Breast epithelium (tissue), 4 donors: ENCODE measurements at places on chromosomes 2 and 18. TPM values are rescaled to one million over a fixed set of nuclear protein-coding genes. Genes with fewer than 3 reads are reported as not detected.
A peak's percentile ranks its signal among the peaks of the same experiment; 100 is the strongest.

NTSR2 gene
- total RNA-seq: 0.32 TPM

DOK6 gene
- total RNA-seq: 1.3 TPM

SFXN5 gene
- total RNA-seq: 19.6 TPM

SLC39A10 gene
- 25.8 TPM for total RNA-seq

TUBA4B gene
- total RNA-seq: not detected

BMP10 gene
- total RNA-seq: not detected

NT5C1B gene
- total RNA-seq: not detected

- H3K36me3 ChIP-seq: no peaks in the 10 kb centered on the region
- peak overlapping the region; percentile 32 for H3K4me3 ChIP-seq
- H3K27me3 ChIP-seq: no peaks in the 10 kb centered on the region
Measured at GRCh38 chr2:148814860-148815419, 60.1 kb upstream of the KIF5C start.

- H3K4me1 ChIP-seq: no peaks in the 10 kb centered on the region
- H3K27me3 ChIP-seq: no peaks in the 10 kb centered on the region
- DNase-seq: no peak
Measured at GRCh38 chr18:57787068-57787685, 15.9 kb downstream of the ATP8B1 start.

DNA sequence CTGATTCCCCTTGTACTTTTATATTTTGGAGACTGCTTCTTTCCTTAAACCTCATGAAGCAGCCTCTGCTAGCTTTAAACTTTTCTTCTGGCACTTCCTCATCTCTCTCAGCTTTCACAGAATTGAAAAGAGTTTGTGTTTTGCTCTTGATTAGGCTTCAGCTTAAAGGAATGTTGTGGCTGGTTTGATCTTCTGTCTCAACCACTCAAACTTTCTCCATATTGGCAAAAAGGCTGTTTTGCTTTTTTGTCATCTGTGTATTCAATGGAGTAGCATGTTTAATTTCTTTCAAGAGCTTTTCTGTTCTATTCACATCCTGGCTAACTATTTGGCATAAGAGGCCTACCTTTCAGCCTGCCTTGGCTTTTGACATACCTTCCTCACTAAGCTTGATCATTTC, 36.3 kb upstream of the MSTN start:
- H3K27ac ChIP-seq: peak overlapping the region; percentile 48
- H3K4me1 ChIP-seq: no peaks in the 10 kb centered on the region
- no peak for DNase-seq
- no peaks in the 10 kb centered on the region for H3K36me3 ChIP-seq
- H3K4me3 ChIP-seq: no peak overlapping the region
- no peaks in the 10 kb centered on the region for H3K27me3 ChIP-seq

- H3K4me1 ChIP-seq: no peaks in the 10 kb centered on the region
- DNase-seq: no peak
- no peak overlapping the region for H3K4me3 ChIP-seq
- H3K36me3 ChIP-seq: no peaks in the 10 kb centered on the region
Measured at GRCh38 chr2:180202467-180202951, 195.4 kb upstream of the CWC22 start.

DNA sequence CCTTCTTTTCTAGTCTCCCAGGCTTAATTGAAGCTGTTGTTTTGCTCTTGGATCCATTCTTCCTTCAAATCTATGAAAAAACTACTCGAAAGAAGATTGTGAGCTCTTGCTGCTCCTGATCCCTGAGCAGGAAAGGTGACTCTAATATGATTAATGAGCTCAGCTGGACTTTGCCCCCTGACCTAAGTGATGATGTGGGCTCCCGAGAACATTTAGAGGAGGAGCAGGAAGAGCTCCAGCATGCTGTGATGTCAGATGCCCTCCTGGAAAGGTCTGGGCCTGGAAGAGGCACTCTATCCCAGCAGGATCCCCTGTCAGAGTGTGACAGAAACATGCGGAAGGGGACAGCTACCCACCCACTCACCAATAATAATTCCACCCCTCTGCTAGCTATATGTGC, 117.9 kb upstream of the PELI1 start:
- peak overlapping the region; percentile 75 for H3K27ac ChIP-seq
- no peaks in the 10 kb centered on the region for H3K36me3 ChIP-seq
- no peak for DNase-seq
- H3K4me3 ChIP-seq: no peak overlapping the region

GRCh38 chr2:73105511-73105971, 7.2 kb downstream of the RAB11FIP5 start:
- no peak overlapping the region for H3K27ac ChIP-seq
- no peak overlapping the region for H3K4me3 ChIP-seq
- H3K36me3 ChIP-seq: no peaks in the 10 kb centered on the region
- no peaks in the 10 kb centered on the region for H3K27me3 ChIP-seq
- peaks cover 1% of the 10 kb centered on the region for H3K4me1 ChIP-seq

- H3K4me3 ChIP-seq: no peak overlapping the region
- H3K27ac ChIP-seq: no peak overlapping the region
Measured at GRCh38 chr2:626491-627339, 50.5 kb downstream of the TMEM18 start.

- no peaks in the 10 kb centered on the region for H3K4me1 ChIP-seq
- H3K27ac ChIP-seq: no peak overlapping the region
- no peak overlapping the region for H3K4me3 ChIP-seq
- no peaks in the 10 kb centered on the region for H3K36me3 ChIP-seq
- DNase-seq: no peak
Measured at GRCh38 chr2:88831071-88831791, 139.8 kb downstream of the RPIA start.

DNA sequence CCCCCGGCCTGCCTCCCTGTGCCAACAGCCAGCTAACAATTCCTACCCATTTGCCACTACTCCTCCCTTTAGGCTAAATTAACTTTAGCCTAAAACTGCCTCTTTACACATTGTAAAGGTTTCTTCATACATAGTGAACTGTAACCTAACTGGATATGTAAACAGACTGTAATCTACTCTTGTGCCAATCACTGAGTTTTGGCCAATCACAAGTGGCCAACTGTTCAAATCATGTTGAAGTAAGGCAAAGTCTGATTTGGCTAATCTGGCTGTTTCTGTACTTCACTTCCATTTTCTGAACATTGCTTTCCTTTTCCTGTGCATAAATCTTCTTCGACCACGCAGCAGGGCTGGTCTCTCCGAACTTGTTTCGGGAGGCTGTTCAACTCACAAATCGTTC, 103.6 kb upstream of the LYPD6 start:
- H3K36me3 ChIP-seq: no peaks in the 10 kb centered on the region
- H3K4me1 ChIP-seq: no peaks in the 10 kb centered on the region
- H3K27me3 ChIP-seq: no peaks in the 10 kb centered on the region
- no peak for DNase-seq

DNA sequence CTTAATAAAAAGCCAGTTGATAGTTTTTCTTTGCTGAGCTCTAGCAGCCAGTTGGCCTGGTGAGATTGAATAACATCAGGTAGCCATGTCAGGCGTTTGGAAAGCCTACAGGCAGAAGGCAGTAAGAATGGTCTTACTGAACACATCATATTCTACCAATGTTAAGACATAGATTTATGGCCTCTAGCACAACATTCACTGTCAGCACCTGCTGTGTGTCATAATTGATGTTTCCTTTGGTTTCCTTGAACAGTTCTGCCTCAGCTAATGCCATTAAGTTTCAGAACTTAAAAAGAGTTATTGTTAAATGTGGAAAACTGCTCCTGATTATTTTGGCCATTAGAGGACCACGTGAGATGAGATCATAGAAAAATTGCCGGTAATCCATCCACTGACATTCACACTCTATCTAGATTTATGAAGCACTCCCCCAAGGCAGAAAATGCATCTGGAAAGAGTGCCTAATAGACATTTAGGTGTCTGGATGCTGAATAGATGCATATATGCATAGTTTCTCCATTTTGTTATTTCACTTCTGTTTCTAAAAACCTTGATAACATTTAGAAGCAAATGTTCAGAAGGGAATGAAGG, 434.7 kb downstream of the PTPRM start:
- no peak for DNase-seq
- H3K27ac ChIP-seq: no peak overlapping the region
- no peaks in the 10 kb centered on the region for H3K36me3 ChIP-seq
- no peaks in the 10 kb centered on the region for H3K4me1 ChIP-seq
- no peaks in the 10 kb centered on the region for H3K27me3 ChIP-seq

- no peaks in the 10 kb centered on the region for H3K4me1 ChIP-seq
- no peaks in the 10 kb centered on the region for H3K36me3 ChIP-seq
- H3K4me3 ChIP-seq: no peak overlapping the region
- no peak for DNase-seq
- H3K27me3 ChIP-seq: no peaks in the 10 kb centered on the region
Measured at GRCh38 chr2:6919901-6920742, 2.9 kb downstream of the RNF144A start.

DNA sequence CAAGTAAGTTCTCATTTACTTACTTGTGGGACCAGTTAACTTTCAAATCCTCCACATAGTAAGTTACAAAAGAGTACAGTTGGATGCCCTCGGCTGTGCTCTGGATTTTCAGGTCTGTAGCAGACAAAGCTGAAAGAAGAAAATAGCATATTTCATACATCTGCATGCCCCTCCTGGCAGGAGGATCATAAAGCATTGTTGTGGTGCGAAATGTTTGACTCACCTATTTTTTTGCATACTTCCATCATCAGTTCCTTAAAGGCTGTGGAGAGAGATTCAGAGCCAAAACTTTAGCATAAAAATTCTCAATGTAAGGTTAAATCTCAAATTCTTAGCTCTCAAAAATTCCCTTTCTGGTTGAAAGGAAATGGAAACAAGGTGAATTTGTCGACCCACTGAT, 70.8 kb upstream of the LPIN2 start:
- no peak for DNase-seq
- no peaks in the 10 kb centered on the region for H3K27me3 ChIP-seq
- no peaks in the 10 kb centered on the region for H3K4me1 ChIP-seq
- no peak overlapping the region for H3K27ac ChIP-seq

DNA sequence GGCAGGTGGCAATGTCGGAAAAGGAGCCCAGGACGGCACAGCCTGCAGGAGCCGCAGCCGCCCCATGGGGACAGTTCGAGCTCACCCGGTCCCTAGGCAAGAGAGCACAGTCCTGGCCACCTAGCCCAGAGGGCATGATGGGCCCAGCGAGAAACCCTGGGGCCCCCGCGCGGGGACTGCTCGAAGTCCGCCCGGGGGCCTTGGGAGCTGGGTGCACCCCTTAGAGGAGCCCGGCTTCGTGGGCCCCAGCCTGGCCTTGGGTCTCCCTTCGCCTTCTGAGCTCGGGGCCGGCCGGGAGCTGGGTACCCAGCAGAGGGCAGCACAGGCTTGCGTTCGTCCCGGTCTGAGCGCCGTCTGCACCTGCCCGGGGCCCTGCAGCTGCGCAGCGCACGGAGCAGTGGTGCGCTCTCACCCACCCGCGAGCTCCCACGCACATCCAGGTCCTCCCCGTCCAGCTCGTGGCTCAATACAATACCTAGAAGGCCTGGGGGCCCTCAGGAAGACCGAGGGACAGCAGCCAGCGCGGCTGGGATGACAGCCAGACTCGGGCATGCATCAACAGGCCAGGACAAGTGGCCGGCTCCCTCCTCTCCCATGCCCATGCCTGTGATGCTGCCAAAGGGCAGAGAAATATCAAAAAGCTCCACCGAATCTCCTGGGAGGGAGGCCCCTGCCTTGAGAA, 96.2 kb upstream of the ZNF532 start:
- peak; percentile 78 for DNase-seq
- no peak overlapping the region for H3K27ac ChIP-seq
- no peaks in the 10 kb centered on the region for H3K27me3 ChIP-seq

GRCh38 chr2:207913772-207914358, 111.5 kb downstream of the PLEKHM3 start:
- DNase-seq: no peak
- no peaks in the 10 kb centered on the region for H3K4me1 ChIP-seq
- H3K27ac ChIP-seq: no peak overlapping the region
- H3K36me3 ChIP-seq: no peaks in the 10 kb centered on the region
- H3K4me3 ChIP-seq: no peak overlapping the region
- H3K27me3 ChIP-seq: no peaks in the 10 kb centered on the region

GRCh38 chr2:34096562-34097171, 497.6 kb upstream of the FAM98A start:
- DNase-seq: no peak
- H3K4me3 ChIP-seq: no peak overlapping the region
- no peak overlapping the region for H3K27ac ChIP-seq
- no peaks in the 10 kb centered on the region for H3K27me3 ChIP-seq
- no peaks in the 10 kb centered on the region for H3K4me1 ChIP-seq
